B cell (primary cell): ENCODE measurements at places on chromosomes 7 and 10. TPM values are rescaled to one million over a fixed set of nuclear protein-coding genes. Genes with fewer than 3 reads are reported as not detected.
A peak's percentile ranks its signal among the peaks of the same experiment; 100 is the strongest.

DNA sequence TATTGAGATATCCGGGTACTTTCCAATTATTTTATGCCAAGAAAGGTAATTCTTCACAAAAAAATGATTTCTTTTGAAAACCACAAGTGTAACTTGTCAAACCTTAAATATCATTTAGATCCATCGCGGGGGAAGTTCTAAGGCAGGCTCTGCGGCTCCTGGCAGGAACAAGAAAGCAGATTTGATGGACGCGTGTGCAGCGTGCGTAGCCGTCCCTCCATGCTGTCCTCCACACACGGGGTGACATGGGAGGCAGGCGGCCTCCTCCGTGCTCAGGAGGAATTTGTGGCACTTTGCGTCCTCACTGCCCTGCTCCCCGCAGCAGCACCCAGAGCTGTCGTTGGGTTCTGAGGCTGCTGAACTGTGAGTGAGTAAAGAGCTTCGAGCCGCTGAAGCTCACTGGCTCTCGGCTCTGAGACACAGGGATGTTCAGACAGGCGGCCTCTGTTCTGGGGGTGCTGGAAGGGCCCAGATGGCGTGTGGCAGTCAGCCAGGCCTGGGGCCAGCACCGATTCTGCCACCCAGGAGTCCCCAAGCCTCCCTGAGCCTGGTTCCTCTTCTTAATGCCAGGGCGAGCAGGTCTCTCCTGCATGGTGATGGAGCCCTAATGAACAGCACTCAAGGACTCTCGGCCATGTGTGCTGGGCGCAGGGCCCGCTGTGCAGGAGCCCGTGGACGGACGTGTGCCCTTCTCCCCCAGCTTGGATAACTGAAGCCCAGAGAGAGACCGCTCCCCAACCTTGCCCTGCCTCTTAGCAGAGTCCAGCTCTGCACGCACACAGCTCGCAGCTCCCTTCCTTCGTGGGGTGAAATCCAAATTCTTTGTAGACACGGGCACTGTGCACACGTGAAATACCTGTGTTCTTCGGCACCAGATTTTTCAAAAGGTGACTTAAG is 185.4 kb upstream of the SHH start:
- DNase-seq: no peak

FAM25G gene
- not detected in 2 replicates for total RNA-seq

CHRM2 gene
- total RNA-seq: not detected in 2 replicates

OR6V1 gene
- total RNA-seq: not detected in 2 replicates

DNA sequence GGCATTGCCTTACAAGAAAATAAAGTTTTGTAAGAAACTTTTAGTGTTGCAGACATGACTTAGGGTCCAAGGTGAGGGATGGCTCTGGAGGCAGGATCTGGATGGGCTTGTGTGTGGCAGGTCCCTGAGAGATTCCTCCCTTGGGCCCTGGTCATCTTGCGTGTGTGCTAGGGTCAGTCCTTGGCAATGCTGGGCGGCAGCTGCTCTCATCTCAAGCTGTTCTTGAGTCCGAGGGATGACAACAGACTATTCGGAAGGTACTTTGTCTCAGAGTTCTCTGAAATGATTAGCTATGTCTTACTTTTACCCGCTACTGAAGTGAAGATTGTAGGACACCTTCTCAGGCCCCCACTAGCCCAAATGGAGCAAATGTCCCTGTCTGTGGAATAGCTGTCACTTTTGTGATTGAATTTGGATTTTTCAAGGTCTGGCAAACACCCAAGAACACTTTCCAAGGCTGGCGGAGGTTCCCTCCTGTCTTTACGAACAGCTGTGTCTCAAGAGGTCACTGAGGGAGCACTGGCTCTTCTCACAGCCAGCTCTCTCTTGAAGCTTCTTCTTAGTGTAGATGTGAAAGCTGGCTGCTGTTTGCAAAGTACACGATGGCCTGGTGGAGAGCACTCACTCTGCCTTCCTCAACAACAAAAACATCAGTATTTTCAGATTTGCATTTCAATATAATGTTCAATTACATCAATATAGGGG is 253.6 kb downstream of the STK31 start:
- no peak for DNase-seq

GRCh38 chr10:36542493-36542892 is 582.9 kb upstream of the ANKRD30A start:
- no peak for DNase-seq

DNA sequence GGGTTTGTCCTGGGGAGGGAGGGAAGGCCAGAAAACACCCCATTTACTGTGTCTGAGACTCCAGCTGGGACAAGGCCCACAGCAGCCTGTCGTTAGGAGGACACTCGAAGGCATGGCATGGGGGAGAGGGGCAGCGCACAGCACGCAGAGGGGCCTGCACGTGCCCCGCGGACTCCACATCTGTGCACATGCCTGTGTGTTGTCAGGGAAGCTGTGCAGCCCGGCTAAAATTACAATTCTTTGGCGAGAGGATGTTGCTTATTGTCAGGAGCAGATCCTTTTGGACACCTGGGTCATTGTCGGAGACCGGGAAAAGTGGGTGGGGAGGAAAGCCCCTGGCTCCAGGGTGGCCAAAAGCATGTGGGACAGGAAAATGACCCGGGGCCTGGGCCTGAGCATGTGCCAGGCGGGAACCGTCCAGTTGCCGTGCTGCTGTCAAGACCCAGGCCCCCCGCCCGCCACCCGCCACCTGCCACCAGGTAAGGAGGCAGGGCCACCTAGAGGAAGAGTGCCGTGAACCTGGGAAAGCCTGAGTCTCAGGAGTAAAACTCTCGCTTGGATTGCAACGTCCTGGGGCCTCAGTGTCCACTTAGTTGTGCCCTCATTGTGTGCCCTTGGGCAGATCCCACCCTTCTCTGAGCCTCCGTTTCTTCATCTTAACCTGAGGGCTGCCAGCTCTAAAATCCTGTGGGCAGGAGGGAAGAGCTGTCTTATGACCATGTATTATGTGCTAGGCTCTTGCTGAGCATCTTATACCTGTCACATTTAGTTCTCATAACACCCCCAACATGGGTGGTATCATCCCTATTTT is 7.2 kb downstream of the VSIR start:
- no peak for DNase-seq

- DNase-seq: peak; percentile 64
Observed at GRCh38 chr10:451021-451471, 238.4 kb downstream of the DIP2C start.

GRCh38 chr7:50677638-50677996 is 105.1 kb downstream of the GRB10 start:
- DNase-seq: no peak

DNA sequence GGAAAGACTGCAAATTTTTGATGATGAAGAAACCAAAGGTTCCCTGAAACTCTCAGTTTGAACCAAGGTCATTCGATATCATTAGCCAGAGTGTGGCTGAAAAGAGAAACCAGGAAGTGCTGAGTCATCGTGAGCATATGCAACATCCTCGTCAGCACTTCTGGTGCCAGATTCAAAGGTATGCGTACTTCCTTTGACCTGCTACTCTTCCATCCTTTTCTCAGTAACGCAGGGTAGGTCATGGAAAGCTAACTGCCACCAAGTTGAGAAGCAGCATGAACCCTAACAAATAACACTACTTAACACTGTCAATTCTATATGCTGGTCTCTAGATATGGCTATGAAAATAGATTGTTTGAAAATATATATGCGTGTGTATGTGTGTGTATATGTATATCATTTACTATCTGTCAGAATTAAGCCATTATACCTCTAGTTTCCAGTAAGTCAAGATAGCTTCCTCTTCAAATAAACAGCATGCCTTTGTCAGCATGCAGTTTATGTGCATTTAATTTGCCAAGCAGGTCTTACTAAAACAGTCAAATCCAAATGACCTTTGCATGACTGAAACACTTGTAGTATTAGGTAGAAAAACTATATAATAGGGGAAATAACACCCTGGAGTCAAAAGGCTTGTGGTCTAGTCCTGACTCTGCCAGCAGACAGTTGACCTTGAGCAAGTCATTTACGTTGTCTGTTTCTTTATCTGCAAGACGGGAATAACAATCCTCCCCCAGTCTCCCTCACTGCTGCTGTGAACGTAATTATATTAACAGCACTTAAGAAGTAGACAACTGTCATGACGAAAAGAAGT is 26.4 kb downstream of the CDK6 start:
- peak; percentile 66 for DNase-seq

NPTX2 gene
- total RNA-seq: not detected in 2 replicates

GRCh38 chr10:122164023-122164601 is 107.0 kb upstream of the BTBD16 start:
- no peak for DNase-seq

- peak; percentile 8 for DNase-seq
Observed at GRCh38 chr10:32210306-32211045, 136.5 kb downstream of the EPC1 start.

SLC26A5 gene
- not detected in 2 replicates for total RNA-seq

PDE1C gene
- total RNA-seq: 0.52 TPM in 1 of 2 replicates, not detected in the other

- peak; percentile 49 for DNase-seq
Observed at GRCh38 chr7:106947244-106947728, 82.2 kb downstream of the PIK3CG start.

DNA sequence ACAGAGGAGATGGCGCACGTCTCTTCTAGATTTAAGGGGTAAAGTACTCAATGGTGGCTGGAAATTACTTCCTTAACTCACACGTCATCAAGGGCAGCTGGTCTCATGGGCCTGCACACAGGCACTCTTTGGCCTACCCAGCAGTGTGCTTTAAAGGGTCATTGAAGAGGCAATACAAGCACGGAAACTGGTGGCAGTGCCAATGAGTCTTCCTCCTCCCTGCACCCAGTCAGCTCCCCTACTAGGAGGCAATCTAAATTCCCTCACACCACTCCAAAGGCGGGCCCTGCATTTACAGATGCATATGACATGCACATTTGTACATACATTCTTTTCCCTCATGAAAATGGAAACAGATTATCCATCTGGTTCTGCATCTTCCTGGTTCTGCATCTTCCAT is 47.4 kb downstream of the PPIF start:
- DNase-seq: no peak

KLHDC10 gene
- total RNA-seq: 25.3 and 25.7 TPM in 2 replicates

GRCh38 chr10:11018432-11018841 is 765 bp downstream of the CELF2 start:
- no peak for DNase-seq

MPP7 gene
- total RNA-seq: 13.1 and 13.6 TPM in 2 replicates

DNA sequence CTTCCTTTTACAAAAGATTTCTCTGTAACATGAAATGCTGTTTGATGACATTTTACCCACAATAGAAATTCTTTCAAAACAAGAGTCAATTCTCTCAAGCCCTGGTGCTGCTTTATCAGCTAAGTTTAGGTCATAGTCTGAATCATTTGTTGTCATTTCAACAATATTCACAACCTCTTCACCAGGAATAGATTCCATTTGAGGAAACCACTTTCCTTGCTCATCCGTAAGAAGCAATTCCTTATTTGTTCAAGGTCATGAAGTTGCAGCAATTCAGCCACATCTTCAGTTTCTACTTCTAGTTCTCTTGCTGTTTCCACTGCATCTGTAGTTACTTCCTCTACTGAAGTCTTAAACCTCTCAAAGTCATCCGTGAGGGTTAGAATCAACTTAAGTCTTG is 315.3 kb downstream of the TYW1 start:
- no peak for DNase-seq

ARHGAP22 gene
- total RNA-seq: 2.0 and 4.5 TPM in 2 replicates

- DNase-seq: no peak
Observed at GRCh38 chr7:135231686-135232085, 2.0 kb upstream of the STRA8 start.

TSPAN33 gene
- total RNA-seq: 111 and 117 TPM in 2 replicates

TUBB8 gene
- 0.75 and 0.84 TPM in 2 replicates for total RNA-seq

- no peak for DNase-seq
Observed at GRCh38 chr7:124879103-124879502, 50.5 kb downstream of the POT1 start.

DNA sequence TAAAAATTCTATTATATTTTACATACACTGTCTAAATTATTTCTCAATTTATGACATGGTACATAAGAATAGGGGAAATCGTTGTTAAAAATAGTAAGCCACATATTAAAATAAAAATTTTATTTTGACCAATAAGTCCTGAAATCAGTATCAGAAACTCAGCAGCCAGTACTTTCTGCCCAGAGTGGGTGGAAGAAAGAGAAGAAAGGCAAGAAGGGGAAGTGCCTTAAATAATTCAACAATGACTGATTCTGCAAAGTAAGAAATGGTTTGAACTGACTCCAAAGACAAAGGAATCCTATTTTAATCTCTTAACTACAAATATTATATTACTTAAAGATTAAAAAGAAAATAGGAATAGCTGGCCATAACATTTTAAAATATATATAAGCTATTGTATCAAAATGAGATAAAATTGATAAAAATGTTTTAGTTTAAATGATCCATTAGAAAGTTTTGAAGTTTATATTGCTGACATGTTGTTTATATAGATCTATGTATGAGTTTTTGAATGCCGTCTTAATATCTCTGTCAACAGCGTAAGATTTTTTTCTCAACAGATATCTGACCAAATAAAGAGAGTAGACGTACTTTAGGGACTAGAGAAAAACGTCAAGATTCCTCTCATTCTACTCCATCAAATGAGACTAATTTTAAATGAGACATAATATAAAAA is 30.2 kb upstream of the NRCAM start:
- no peak for DNase-seq

GRCh38 chr7:146701166-146701565 is 584.6 kb downstream of the CNTNAP2 start:
- no peak for DNase-seq

DNA sequence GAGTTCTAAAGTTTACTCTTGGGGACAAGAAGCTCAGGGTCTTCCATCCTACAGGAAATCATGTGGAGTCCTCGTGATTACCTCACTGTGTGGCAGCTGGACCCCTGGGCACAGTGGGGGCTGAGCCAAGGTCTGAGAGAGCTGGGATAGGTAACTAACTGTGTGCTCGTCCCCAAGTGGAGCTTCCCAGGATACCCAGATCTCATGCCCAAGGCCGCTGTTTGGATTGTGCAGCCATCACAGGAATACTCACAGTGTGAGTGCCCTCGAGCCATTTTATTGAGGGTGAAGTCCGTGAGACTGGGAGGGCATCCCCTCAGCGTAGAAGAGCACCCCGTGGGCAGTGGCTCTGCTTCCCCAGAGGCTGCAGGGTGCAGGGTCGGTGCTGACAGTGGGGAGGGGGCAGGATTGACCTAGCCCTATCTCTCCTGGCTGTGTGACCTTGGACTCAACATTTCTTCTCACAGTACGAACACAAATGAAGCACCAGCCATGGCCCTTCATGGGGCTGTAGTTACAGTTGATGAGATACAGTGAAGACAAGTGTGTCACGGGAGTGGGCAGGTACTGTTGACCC is 69.6 kb upstream of the LEP start:
- no peak for DNase-seq

GRCh38 chr10:122271076-122271475 is at the start of gene BTBD16:
BTBD16 (plus strand) TSS chr10:122271296; CDS start chr10:122275082, 3,786 bp downstream.
- DNase-seq: no peak

GRCh38 chr10:114174695-114175188 is 739 bp upstream of the CCDC186 start:
- DNase-seq: no peak

DNA sequence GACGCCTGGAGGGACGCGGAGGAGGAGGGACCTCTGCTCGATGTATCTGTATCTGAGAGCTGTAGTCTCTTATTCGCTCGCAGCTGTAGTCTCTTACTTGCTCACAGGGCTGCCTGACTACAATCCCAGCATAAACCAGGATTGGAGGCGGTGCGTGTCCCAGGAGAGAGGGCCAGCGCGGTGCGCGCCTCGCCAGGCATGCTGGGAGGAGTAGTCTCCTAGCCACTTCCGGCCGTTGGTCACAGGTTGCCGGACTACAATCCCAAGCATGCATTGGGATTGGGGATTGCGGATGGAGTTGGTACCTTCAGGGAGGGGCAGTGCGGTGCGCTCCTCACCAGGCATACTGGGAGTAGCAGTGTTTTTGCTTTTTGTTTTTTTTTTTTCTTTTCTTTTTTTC is 421.7 kb upstream of the NUPR2 start:
- no peak for DNase-seq
